ENCODE measurements at places on chromosomes 12 and 14. TPM values are rescaled to one million over a fixed set of nuclear protein-coding genes. Genes with fewer than 3 reads are reported as not detected.
A peak's percentile ranks its signal among the peaks of the same experiment; 100 is the strongest.

GRCh38 chr14:50559990-50560930 is at the start of gene ATL1:
Gene ATL1 (plus strand): TSS chr14:50560145. CDS start chr14:50560266, 121 bp downstream.
- peak; percentile 86 for DNase-seq

DNA sequence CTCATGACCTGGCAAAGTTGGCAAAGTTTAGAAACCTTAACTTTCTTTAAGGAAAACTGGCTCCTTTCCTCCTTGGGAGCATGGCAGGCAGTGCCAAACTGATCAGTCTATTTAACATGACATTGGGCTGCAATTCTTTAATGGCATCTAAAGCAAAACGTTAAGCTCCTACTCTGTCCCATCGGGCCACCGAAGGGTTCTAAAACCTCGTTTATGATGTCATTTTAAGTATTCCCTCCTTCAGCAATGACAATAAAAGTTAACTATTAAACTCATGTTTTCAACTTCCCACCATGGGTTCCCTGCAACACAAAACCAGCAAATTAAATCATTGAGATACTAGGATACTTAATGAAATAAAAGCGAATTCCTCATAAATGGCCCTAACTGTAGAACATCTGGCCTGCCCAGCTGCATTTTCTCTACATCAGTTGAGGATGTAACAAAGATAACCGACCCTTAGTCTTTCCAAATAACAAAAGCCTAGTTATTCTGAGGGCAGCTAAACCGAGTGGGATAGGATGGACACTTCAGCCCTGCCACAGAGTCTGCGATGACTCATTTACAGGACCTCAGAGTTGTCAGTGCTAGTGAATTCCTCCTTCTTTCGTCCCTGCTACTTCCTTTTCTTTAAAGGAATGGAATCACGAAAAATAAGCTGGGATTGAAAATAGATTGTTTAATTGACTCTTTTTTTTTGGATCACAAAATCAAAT is 34.5 kb upstream of the RIC8B start:
- no peak for DNase-seq

- no peak for DNase-seq
These were observed 263.4 kb upstream of the PLEKHG7 start for GRCh38 chr12:92439420-92439805.

- no peak for DNase-seq
These were observed 294.7 kb downstream of the TTC6 start for GRCh38 chr14:37890095-37890494.

GRCh38 chr14:83994020-83994419 is 1535.9 kb upstream of the FLRT2 start:
- no peak for DNase-seq

DNA sequence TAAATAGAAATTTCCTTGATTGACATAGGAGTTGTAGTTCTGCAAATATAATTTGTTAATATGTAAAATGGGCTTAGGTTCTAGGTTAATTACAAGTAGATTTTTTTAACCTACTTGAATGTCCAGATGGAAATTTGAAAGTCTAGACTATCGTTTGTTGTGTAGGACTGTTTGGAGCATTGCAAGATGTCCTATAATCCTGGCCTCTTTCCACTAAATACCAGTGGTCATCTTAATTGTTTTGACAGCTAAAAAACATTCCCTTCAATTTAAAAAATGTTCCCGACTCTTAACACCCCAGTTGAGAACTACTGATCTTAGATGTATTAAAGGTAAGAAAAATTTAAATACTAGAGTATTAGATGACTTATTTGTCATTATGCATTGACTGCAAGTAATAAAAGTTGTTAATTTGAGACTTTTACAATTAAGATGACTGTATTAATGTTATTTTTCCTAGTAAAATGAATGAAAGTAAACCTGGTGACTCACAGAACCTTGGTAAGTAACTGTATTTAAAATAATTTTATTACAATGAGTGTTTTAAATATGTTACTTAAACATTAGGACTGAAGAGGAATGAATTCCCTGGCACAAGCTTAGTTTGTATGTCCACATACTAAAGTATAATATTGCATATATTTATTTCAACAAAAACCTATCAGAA is 21.8 kb downstream of the G2E3 start:
- DNase-seq: no peak

RND1 gene
- total RNA-seq: 0.41 TPM

LRRK2 gene
- 8.4 TPM for total RNA-seq

SPATS2 gene
- 6.4 TPM for total RNA-seq

KLRK1 gene
- total RNA-seq: 1.2 TPM
